SJSA1 (cell line): ENCODE measurements at places on chromosomes 6 and 20.
A peak's percentile ranks its signal among the peaks of the same experiment; 100 is the strongest.

DNA sequence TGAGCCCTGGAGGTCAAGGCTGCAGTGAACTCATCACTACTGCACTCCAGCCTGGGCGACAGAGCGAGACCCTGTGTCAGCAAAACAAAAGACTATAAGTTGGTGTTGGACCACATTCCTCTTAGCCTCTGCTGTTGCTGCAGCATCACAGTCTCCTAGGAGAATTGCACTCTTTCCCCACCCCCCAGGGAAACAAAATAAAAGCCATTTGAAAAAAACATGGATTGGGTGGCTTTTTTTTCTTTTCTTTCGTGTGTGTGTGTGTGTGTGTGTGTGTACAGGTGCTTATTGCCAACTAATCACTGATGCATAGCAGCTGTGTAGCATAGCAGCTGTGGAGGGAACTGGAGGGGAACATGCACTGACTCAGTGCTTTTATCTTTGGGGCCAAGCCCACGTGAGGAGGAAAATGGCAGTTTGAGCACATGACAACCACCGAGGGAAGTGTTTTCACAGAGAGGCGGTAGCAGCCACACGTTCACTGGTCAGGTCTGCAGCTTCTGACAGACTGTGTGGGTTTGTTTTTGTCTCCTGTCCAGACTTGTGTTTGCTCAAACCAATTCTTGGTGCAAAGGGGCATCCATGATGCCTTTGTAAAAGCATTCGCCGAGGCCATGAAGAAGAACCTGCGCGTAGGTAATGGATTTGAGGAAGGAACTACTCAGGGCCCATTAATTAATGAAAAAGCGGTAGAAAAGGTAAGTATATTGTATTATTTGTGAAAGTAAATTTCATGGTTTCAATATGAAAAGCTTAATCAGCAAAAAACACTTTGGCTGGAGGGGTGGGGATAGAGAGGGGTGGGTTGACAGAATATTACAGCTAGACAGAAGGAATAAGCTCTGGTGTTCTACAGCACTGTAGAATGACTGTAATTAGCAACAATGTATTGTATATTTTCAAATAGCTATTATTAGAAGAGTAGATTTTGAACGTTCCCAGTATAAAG lies 27.7 kb downstream of the ALDH5A1 start:
- DNase-seq: no peak
- no peak overlapping the region for H3K27ac ChIP-seq
- no peaks in the 10 kb centered on the region for H3K36me3 ChIP-seq

DNA sequence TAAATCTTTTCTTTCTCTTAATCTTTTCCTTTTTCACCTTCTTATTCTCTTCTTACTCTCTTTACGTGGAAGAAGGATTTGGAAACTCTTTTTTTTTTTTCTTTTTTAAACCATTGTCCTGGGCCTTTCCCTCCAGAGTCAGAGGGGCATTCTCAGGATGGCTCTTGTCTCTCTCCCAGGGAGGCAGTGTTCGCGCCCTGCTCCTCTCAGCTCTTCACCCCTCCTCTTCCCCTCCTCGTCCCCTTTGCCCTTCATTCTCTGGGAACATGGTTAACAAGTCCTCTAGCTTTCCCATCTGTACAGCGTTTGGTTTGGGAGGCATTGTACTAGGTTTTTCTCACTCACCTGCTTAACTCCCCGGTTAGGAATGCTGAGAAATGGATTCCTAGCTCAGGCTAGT lies 52.0 kb upstream of the TFB1M start:
- no peak for DNase-seq
- no peak overlapping the region for H3K4me3 ChIP-seq
- no peaks in the 10 kb centered on the region for H3K4me1 ChIP-seq
- no peak overlapping the region for H3K27ac ChIP-seq

DNA sequence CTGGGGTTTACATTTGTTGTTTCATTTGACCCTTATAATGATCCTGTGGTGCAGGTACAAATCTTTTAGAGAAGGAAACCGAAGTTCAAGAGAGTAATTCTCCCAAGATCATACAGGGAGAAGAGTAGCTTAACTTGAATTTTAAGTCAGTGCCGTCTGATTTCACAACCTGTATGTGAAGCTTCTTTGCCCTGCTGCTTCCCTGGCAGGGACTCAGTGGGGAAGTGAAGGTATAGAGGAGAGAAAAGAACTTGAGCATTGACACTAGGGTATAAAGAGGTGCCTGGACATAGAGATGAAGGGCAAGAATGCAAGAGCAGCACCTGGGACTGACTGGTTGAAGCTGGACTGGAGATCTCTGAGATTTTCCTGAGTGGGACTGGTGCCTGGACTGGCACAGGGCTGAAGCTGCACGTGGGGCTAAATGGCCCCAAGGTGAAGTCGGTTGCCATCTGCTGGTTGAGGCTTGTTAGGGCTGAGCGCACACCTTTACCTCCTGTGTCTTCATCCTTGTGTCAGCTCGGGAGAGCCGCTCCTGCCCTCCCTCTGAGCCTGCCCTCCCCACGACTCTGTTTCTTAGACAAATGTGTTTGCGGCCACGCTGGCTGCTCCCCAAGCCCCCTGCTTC lies 41.8 kb downstream of the FARS2 start:
- H3K4me3 ChIP-seq: no peak overlapping the region
- no peak for DNase-seq
- no peak overlapping the region for H3K27ac ChIP-seq

DNA sequence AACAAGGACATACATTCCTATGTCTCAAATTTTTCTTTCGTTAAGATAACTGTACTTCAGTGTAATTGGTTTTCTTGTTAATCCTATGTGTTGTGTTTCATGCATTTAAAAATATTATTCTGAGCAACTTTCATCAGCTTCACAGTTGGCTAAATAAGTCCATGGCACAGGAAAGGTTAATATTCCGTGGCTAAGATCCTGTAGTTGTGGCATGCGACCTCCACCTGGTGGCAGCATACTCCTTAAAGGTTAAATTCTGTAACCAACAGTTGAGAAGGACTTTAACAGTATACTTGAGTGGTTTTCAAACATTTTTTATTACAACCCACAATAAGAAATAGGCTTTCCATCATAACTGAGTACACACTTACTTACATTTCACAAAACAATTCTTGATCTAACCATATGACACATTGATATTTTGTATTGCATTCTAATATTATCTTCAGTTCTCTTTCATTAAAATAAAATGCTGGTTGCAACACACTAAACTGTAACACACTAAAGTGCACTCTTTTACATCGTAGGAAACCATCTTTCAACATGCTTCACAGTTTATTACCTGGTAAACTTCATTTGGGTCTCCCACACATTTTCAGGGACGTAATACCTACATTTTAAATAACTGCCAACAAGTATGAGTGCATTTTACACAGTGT lies 118.3 kb downstream of the SLX4IP start:
- DNase-seq: peak; percentile 74
- no peaks in the 10 kb centered on the region for H3K36me3 ChIP-seq

GRCh38 chr6:133230052-133230451 lies 11.1 kb upstream of the EYA4 start:
- DNase-seq: no peak
- H3K4me3 ChIP-seq: no peak overlapping the region
- no peaks in the 10 kb centered on the region for H3K4me1 ChIP-seq

DNA sequence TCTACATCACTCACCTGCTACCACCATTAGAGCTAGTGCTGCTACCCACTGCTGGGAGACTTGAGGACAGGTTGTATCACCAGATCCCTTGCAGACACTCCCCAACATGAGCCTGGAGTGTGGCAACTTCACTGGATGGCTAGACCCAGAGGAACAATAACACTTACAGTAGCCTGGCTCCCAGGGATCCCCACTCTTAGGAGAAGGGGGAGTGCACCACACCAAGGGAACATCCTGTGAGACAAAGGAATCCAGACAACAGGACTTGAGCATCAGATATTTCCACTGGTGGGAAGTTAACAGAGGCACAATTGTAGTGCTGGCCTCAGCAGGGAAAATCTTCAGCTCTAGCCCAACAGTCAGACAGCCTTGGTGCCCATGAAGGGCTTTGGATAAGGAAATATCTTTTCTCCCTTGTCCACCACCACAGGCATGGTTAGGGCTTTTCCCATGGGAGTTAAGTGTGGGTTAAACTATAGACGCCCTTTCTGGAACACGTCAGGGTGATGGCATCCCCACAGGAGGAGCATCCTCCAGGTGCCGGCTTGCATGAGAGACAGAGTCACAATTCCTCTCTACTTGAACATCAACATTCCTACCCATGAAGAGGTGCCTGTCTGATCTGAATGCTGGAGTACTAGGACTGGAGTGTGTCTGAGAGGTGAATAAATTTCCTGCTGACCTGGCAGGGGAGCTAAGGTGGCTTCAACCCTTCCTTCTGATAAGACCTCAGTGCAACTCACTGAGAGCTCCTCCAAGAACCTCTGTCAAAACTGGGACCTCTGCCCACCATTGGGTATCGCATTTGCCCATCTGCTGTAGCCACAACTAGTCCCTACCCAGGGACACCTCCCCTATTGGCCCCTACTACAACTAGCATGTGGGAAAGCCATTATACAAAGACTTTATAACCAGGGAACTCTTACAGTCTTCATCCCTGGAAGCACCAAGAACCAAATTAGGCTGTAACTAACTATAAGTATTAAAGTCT lies 55.4 kb upstream of the SIRPG start:
- H3K4me3 ChIP-seq: no peak overlapping the region
- peaks cover 12% of the 10 kb centered on the region; the same call in 1 of the 2 replicates for H3K27me3 ChIP-seq
- no peak for DNase-seq
- no peaks in the 10 kb centered on the region for H3K4me1 ChIP-seq
- no peaks in the 10 kb centered on the region for H3K36me3 ChIP-seq

GRCh38 chr6:130744576-130745366 lies 82.4 kb upstream of the SMLR1 start:
- no peak overlapping the region for H3K4me3 ChIP-seq
- no peak overlapping the region for H3K27ac ChIP-seq
- no peaks in the 10 kb centered on the region for H3K27me3 ChIP-seq
- no peaks in the 10 kb centered on the region for H3K36me3 ChIP-seq
- peaks cover 32% of the 10 kb centered on the region for H3K4me1 ChIP-seq

GRCh38 chr6:62980093-62980492 lies 231.2 kb upstream of the FKBP1C start:
- H3K4me1 ChIP-seq: no peaks in the 10 kb centered on the region
- DNase-seq: no peak
- H3K27ac ChIP-seq: no peak overlapping the region
- H3K27me3 ChIP-seq: no peaks in the 10 kb centered on the region; the same call in 1 of the 2 replicates
- no peaks in the 10 kb centered on the region for H3K36me3 ChIP-seq
- no peak overlapping the region for H3K4me3 ChIP-seq

GRCh38 chr6:2038092-2038491 lies 207.3 kb downstream of the GMDS start:
- no peak for DNase-seq
- H3K36me3 ChIP-seq: no peaks in the 10 kb centered on the region
- H3K27me3 ChIP-seq: no peaks in the 10 kb centered on the region
- no peak overlapping the region for H3K4me3 ChIP-seq

GRCh38 chr6:31657406-31658157 lies 1.9 kb downstream of the APOM start:
- H3K36me3 ChIP-seq: peaks cover 29% of the 10 kb centered on the region
- no peaks in the 10 kb centered on the region for H3K27me3 ChIP-seq
- DNase-seq: no peak

- peak; percentile 74 for DNase-seq
- no peak overlapping the region for H3K4me3 ChIP-seq
- peaks cover 4% of the 10 kb centered on the region; the same call in 1 of the 2 replicates for H3K27me3 ChIP-seq
- no peaks in the 10 kb centered on the region for H3K36me3 ChIP-seq
These were observed 50.5 kb upstream of the ASIP start for GRCh38 chr20:34190679-34191090.

- no peaks in the 10 kb centered on the region for H3K36me3 ChIP-seq
- DNase-seq: no peak
- H3K4me1 ChIP-seq: peaks cover 47% of the 10 kb centered on the region
- H3K4me3 ChIP-seq: peak overlapping the region; percentile 46
- H3K27ac ChIP-seq: peak overlapping the region; percentile 98
These were observed 56.5 kb upstream of the HFE start for GRCh38 chr6:26030716-26031115.

- DNase-seq: no peak
- no peaks in the 10 kb centered on the region; the same call in 1 of the 2 replicates for H3K27me3 ChIP-seq
- H3K4me1 ChIP-seq: no peaks in the 10 kb centered on the region
- H3K36me3 ChIP-seq: no peaks in the 10 kb centered on the region
These were observed 44.0 kb downstream of the ROS1 start for GRCh38 chr6:117381749-117382148.

DNA sequence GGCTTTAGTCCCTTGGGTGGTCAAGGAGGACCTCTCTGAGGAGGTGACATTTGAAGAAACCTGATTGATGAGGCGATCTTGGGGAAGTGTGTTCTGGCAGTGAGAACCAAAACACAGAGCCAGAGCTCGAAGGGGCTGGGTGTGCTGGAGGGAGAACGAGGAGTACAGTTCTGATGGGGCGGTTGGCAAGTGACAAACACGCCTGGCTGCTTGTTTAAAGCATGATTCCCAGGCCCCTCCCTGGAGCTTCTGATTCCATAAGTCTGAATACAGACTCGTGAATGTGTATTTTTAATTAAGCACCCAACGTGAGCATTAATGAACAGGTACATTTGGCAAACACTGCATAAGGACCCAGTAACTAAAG lies 886 bp upstream of the NFATC2 start:
- H3K27me3 ChIP-seq: peaks cover 33% of the 10 kb centered on the region
- no peak overlapping the region for H3K4me3 ChIP-seq
- no peaks in the 10 kb centered on the region for H3K4me1 ChIP-seq
- no peaks in the 10 kb centered on the region for H3K36me3 ChIP-seq

GRCh38 chr6:117007659-117008058 lies 130.6 kb downstream of the RFX6 start:
- no peaks in the 10 kb centered on the region for H3K27me3 ChIP-seq
- H3K36me3 ChIP-seq: no peaks in the 10 kb centered on the region
- peak overlapping the region; percentile 34 for H3K27ac ChIP-seq

- no peaks in the 10 kb centered on the region for H3K4me1 ChIP-seq
- H3K27ac ChIP-seq: no peak overlapping the region
- no peak for DNase-seq
These were observed 56.5 kb upstream of the HDGFL1 start for GRCh38 chr6:22512686-22513427.

- no peak for DNase-seq
- H3K27me3 ChIP-seq: no peaks in the 10 kb centered on the region
- no peak overlapping the region for H3K27ac ChIP-seq
- H3K4me3 ChIP-seq: no peak overlapping the region
- no peaks in the 10 kb centered on the region for H3K4me1 ChIP-seq
These were observed 184.4 kb downstream of the ERMARD start for GRCh38 chr6:169935861-169936260.

- peaks cover 28% of the 10 kb centered on the region for H3K36me3 ChIP-seq
- H3K4me3 ChIP-seq: no peak overlapping the region
- H3K27ac ChIP-seq: no peak overlapping the region
- H3K4me1 ChIP-seq: peaks cover 16% of the 10 kb centered on the region
- no peaks in the 10 kb centered on the region for H3K27me3 ChIP-seq
These were observed 87.0 kb downstream of the ZMYND8 start for GRCh38 chr20:47269309-47270165.

- no peak for DNase-seq
- peaks cover 4% of the 10 kb centered on the region; the same call in 1 of the 2 replicates for H3K36me3 ChIP-seq
- H3K4me3 ChIP-seq: no peak overlapping the region
- H3K27ac ChIP-seq: no peak overlapping the region
- H3K4me1 ChIP-seq: no peaks in the 10 kb centered on the region
- no peaks in the 10 kb centered on the region for H3K27me3 ChIP-seq
These were observed 203.1 kb downstream of the ASCC3 start for GRCh38 chr6:100678027-100678426.

GRCh38 chr6:169843110-169843509 lies 91.7 kb downstream of the ERMARD start:
- H3K27ac ChIP-seq: no peak overlapping the region
- no peak for DNase-seq
- no peaks in the 10 kb centered on the region for H3K27me3 ChIP-seq
